Epithelial cell of prostate (primary cell): ENCODE measurements at places on chromosomes 3 and 15.

GRCh38 chr15:40856746-40857145 lies 12.9 kb downstream of the SPINT1 start:
- DNase-seq = no peak

- no peak for DNase-seq
Observed at GRCh38 chr3:72887343-72887704, 522 bp upstream of the GXYLT2 start.

DNA sequence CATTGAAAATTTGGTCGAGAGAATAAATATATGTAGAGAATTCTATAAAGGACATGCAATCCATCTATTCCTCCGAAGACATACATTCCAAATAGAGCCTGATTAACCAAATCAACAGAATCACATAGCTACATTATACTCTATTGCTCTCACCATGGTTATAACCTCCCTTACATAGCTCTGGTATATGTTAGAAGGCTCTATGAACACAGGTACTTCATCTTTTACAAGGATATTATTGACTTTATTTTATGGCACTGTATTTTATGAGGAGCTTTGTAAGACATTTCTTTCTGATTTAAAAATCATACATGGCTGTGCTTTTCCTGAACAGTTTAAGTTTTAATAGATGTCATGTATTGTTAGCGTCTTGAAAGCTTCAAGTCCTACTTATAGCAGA lies 4.8 kb downstream of the IGSF10 start:
- no peak for DNase-seq

GRCh38 chr15:90716317-90716975 lies 700 bp upstream of the BLM start:
- no peak for DNase-seq

DNA sequence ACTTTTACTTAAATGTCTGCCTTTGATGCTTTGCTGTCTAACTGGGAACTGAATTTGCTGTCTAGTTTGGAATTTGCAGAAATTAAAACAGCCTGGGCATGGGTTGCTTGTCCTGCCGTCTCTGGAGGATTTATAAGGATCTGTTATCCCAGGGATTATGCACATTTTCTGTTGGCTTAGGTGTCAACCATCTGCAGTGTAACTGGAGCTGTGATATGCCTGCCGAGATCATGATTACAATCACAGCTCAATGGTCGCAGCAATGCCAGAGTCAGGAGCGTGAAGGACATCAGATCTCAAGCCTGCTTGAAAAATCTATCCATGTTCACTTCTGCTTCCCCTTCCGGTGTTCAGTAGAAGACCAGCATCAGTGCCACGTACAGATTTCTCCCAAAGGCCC lies 41.8 kb upstream of the SETMAR start:
- DNase-seq = no peak

GRCh38 chr15:65695081-65695480 lies 73.3 kb downstream of the SLC24A1 start:
- no peak for DNase-seq

DNA sequence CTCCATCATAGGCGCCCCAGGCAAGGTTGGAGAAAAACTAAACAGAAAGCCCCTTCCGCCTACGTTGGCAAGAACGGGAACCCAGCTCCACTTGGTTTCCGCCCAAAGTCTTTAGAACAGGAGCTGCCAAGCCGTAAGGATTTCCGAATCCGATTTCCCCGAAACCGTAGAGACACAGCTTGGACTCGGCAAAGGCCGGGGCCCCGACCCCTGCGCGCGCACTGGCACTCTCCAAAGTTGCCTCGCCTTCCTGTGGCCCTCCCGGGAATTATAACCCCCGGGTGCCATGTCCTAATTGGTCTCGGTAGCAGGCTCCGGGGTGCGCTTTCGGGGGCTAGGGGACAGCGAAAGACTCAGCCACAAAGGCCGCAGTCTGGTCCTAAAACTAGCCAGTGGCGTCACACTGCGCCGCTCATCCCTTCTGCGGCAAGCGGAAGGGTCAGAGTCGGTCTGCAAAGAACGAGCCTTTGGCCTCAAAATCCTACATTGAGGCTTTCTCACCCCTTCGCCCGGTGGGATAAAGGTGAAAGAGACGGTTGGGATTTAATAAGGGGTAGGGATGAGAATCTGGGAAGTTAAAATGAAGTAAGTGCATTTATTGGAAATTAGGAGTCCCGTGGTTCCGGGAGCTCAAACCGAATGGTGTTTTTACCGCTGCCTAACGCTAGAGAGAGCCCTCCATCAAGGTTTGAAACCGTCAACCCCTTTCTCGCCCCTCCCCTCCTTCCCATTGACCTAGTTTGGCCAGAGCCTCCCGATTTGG lies 6.8 kb downstream of the BCL6 start:
- DNase-seq = no peak

GRCh38 chr3:15205934-15206661 lies at the start of gene CAPN7:
CAPN7 (plus strand) TSS chr3:15206246; CDS start chr3:15206496, 250 bp downstream.
- no peak for DNase-seq

DNA sequence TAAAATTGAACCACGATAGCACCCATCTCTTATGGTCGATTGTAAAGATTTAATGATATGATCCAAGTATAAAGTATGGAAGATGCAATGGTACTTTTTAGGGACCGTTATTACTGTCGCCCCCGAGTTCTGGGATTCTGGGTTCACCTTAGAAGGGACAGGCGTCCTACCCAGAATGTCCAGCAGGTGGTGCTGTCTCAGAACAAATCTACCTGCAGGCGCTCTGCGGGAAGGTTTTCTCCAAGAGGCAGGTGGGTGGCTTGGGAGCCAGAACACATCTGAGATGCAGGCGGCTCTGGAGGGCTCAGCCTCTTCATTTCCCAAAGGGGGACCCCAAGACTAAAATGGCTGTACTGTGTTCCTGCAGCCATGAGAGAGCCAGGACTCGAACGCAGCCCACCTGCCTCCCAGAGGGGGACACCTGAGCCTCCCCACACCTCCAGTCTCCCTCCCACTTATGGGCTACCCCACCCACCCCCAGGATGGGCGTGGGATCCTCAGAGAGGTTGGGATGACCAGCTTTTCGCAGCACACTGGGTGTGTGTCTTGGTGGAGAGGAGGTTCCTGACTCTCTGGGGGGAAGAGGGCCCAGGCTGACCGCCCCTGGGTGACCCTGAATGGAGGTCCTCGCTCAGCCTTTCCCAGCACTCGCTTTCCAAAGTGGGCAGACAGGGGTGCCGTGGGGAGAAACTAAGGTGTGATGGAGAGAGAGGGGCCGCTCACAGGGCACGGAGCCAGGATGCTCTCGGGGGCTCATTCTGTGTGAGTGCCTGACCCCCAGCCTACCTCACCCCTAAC lies 28.1 kb upstream of the CORO2B start:
- no peak for DNase-seq
